ENCODE measurements at places on chromosomes 16 and 17.
A peak's percentile ranks its signal among the peaks of the same experiment; 100 is the strongest.

DNA sequence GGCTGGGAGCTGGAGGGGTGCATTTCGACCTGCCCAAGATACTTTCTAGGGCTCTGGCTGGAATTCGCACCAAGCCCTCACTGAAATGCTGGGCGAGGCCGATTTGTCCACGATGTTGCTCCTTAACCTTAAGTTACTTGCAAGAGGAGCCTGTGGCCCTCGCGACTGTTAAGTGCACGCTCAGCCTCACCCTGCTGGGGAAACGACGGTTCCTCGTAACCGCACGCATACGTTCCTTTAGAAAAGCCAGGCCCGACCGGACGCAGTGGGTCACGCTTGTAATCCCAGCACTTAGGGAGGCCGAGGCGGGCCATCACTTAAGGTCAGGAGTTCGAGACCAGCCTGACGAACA, 607 bp upstream of the NCOR1 start:
- DNase-seq: peak; percentile 52

- no peak for DNase-seq
These were observed 205.1 kb downstream of the KATNIP start for GRCh38 chr16:27754788-27755690.

- no peak for DNase-seq
These were observed 20.2 kb upstream of the ENGASE start for GRCh38 chr17:79054200-79054960.

- DNase-seq: no peak
These were observed 35.4 kb downstream of the SYCE1L start for GRCh38 chr16:77234611-77235010.

DNA sequence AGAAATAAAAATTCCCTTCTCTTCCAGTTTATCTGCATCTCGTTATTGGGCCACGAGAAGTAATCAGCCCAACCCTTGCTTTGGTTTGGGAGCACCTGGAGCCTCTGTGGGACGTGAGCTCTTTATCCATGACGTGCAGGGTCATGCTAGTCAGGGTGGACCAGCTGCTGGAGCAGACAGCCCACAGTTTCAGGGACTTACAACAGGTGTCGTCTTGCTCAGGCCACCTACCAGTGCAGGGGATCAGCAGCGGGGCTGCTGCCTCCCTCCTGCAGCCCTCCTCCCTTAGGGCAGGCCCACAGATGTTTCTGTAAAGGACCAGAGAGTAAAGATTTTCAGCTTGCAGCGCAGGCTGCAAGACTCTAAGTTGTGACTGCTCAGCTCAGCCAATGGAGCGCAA, 16.9 kb downstream of the ADAD2 start:
- DNase-seq: no peak

- DNase-seq: no peak
These were observed 41.4 kb upstream of the PITPNM3 start for GRCh38 chr17:6597727-6598126.

- no peak for DNase-seq
These were observed 156.5 kb downstream of the FOXL1 start for GRCh38 chr16:86734543-86735460.

DNA sequence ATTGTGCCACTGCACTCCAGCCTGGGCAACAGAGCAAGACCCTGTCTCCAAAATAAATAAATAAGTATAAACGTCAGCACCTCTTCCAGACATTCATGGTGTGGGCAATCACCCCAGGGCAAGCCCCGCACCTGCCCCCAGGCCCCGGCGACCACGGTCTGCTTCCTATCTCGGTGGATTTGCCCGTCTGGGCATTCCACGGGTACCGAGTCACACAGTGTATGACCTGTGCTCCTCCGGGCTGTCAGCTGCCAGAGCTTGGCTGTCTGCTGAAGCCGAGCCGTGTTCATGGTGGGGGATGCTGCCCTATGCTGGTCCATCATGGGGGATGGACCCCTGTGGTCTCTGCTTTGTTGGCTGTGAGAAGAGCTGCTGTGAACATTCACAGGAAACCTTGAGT, 15.4 kb downstream of the CYBC1 start:
- DNase-seq: no peak

- DNase-seq: no peak
These were observed 47.2 kb upstream of the ACSF3 start for GRCh38 chr16:89046491-89046890.

GRCh38 chr16:1193825-1194581, 31.1 kb downstream of the TPSG1 start:
- DNase-seq: no peak

DNA sequence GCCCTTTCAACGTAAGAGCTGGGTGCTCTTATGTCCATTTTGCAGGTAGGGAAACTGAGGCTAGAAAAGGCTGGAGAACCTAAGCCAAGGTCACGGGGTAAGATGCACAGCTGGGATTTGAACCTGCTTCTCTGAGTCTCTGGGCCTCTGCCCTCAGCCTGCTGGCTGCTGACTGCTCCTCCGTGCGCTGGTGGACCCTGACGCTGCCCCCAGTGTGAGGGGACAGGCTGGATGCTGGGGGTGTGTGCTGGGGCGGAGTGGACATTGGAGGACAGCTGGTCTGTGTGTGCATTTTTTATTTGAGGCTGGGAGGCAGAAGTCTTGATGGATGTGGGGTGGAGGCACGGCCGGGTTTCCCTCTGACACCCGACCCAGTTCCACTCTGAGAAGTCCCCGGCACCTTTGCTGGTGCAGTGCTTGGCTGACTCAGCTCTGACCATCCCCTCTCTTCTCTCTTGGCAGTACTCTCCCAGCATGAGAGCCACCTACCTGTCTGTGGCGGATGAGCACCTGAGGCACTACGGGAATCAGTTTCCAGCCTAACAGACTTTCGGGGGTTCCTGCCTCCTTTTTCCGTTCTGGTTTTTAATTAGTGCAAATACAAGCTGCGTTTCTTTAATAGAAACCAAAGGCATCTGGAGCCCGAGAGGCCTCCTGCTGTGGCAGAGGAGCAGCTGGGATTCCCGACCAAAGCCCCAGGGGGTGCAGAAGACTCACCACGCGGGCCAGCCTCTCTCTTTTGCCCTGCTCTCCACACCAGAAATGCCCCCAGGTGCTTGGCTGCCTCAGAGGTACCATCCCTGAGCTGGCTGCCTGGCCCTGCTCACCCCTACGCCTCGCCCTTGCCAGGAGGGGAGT, 14.1 kb upstream of the DNAI2 start:
- DNase-seq: no peak

DNA sequence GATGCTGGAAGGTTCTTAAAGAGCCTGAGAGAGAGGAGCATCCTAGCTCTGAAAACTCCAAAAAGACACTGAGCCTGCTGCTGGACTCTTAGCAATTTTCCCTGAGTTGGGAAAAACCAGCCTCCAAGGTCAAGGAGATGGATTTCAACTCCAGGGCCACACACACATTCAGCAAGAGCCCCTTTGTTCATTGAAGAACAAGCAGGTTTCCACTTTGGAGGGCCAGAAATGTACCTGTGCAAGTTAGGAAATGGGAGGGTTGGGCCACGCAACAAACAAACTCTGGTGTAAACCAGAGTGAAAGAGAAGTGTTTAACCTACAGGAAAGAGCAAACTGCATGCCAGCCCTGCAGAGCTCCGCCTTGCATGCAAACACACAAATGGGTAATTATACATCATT, 264.8 kb upstream of the RPL38 start:
- no peak for DNase-seq

DNA sequence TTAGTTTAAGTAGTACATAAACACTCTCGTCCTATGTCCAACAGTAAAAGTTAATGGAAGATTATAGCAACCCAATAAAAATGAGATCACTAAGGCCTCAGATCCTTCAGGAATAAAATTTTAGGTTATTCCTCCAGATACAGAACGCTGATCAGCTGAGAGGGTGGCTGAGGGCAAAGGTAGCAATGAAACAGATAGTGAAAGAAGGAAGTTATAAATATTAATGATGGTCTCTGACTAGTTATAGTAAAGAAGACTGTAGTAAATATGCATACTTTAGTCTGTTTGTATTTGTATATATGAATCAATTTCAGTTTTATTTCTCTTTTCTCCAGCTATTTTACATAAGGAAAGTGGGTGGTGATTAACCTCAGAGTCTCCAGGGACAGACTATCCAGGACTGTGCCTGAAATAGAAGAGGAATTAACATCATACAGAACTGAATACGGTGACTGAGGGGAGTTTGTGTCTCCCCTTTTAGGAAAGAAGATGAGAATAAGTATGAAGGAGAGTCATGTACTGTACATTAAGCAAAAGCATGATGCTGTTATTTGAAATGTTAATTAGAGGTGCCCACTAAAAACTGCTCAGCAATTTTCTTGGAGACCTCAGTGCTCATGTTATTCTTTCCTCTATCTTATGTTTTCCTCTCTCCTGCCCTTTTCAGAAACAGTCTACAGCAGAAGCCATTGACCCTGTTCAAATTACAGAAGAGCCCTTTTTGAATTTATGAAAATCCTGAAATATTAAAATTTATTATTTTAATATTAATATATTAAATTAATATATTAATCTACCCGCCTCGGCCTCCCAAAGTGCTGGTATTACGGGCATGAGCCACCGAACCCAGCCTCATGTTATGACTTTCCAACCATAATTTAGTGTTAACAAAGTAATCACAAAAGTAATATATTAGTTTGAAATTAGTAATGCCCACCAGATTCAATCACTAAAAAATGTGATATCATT, 36.5 kb upstream of the DHRS7B start:
- no peak for DNase-seq

DNA sequence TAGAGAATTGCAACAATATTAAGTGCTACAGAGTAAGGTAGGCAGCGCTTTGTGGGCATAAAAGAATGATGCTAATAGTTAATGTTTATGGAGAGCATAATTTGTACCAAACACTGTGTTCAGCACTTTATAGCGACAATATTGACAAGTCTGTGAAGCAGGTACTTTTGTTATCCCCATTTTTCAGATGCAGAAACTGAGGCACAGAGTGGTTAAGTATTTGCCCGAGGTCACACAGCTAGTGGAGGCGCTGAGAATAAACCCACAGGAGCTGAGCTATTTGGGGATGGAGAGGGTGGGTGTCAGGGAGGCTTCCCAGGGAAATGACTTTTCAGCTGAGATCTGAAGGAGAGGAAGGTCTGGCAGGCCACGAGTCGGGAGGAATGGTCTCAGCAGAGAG, 39.4 kb downstream of the TMEM186 start:
- no peak for DNase-seq

- DNase-seq: peak; percentile 24
These were observed 488 bp downstream of the TFAP4 start for GRCh38 chr16:4272114-4272956.

DNA sequence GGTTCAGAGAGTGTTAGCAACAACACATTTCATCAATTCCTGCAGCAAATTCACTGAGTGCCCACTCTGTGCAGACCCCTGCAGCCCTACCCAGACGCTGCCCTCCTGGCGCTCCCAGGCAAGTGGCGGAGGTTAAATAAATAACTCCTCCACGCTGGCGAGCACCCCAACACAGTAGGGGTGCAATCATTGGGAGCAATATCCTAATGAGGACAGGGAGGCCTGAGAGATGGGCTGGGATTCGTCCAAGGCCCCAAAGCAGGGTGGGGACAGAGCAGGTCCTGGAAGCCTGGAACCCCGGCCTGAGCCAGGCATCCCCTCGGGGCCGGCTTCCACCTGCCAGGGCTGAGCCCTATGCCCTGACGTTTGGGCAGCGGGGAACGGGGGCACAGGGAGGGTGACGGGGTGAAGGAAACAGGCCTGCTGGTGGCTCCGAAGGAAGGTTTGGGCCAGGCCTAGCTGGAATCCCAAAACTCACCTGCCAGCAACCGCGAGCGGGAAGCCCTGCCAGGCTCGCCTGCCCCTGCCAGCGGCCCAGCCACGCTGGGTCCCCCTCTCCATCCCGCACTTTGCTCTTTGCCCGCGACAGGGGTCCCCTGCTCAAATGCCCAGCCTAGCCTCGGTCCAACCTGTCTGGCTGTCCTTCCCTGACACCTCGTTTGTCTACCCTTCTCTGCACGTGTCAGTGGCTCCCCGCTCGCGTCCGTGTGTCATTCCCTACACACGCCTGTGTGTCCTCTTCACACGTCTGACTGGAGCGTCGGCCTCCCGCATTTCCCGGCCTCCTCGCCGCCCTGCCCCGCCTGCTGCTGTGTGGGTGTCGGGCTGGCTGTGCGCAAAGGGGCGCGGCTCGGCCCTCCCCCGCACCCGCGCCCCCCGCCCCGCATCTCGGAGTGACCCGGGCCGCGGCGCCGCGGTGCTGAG, 721 bp upstream of the BEAN1 start:
- no peak for DNase-seq

- DNase-seq: no peak
These were observed 8.7 kb downstream of the POLR2C start for GRCh38 chr16:57471209-57471608.
